ENCODE measurements at places on chromosomes 3 and 15.

DNA sequence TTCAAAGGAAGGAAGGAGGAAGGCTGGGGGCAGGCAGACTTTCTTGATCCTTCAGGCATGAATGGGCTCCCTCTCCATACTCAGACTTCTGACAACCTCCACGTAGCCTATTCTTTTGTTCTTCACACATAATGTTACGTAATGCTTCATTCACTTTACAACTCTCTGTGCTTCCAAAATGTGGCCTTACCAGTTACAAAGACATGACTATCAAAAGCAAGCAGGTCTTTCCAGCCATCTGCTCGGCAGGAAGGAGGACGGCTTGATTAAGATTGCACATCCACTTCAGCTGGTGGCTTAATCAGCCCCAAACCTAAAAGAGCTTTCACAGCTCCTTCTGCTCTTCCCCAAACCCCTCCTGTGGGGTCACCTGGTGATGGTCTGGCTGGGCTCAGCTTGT lies 263.2 kb downstream of the XXYLT1 start:
- DNase-seq, result no peak

DNA sequence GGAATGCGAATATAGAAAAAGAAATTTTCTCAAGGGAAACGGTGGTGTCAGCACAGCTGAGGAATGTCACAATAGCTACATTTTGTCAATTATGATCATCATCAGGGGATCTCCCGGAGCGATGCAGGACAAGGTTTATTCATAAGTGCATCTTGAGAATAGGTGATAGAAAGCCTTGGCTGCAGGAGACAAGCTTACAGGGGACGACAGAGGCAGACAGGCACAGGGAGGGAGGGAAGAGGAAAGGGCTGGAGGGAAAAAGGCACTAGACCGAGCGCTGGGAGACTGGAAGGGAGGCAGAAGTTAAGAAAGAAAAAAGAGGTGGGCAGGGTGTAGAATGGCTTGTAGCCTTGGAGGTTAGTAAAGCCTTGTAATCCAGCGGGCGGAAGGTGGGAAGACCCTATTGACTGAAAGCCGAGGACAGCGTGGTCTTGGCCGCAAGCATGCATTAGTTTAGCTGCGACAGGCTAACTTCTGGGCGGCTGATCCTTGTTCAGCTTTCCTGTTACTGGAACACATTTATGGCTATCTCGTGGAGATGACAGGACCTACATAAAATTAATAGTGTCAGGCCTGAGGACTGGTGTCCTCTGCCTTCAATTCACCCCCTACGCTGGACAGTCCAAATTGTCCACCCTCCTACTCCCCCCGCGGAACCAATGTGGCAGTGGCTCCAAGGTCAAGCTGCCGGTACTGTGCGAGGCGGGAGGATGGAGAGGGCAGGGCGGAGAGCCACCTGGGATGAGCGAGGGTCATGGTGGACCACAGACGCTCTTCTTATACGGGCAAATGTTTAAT lies 1.4 kb upstream of the NECTIN3 start:
- DNase-seq, result peak; percentile 13

DNA sequence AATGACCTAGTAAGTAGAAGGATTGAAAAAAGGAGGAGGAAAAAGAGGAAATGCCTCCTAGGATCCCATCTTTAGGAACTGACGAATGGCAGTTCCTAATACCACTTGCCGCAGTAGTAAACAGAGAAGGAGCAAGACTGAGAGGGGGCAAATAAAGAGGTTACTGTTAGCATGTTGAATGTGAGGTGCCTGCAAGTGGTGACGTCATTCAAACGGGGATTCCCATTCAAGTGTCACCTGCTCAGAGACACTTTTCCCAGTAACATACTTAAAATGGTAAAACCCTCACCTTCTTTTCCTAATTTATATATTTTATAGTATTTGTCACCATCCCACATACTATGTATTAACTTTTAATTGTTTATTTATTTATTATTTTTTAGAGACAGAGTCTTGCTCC lies 178.9 kb downstream of the IL5RA start:
- no peak for DNase-seq

DNA sequence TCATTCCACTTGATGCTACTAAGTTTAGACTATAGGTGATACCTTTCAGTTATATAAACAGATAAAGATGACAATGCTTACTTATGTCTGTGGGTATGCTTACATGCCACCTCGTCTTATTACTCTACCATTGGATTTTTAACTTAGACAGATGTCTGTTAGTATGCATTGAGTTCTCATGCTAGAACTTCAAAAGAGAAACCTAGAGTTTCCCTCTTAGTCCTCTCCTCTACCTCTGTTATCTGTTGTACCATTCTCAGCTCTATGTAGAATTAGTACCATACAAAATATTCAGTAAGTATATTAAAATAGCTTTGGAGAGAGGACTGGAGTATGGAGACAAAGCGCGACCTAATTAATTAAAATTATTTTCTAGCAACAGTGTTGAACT lies 111.3 kb downstream of the BBX start:
- DNase-seq, result no peak

GRCh38 chr3:190120269-190121060 lies at the start of gene P3H2:
P3H2 (minus strand) TSS chr3:190120897; CDS start chr3:190120731, 166 bp downstream.
- DNase-seq, result peak; percentile 82

DNA sequence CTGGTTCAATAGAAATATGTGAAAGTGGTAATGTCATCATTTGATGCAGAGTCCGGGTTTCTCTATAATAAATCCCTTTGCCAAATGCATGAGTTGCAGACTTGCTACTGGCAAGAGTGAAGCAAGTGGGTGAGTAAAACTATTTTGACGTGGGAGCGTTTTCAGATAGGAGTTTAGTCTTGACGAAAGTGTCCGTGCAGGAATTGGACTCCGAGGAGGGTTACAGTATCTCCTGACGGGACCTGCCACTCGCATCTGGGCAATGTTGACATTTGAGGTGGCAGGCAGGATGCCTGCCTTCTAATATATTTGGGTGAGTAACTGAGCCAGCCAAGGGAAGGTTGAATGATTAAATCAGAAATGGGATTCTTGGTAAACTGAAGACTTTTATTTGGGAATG lies 16.0 kb downstream of the CDV3 start:
- no peak for DNase-seq

DNA sequence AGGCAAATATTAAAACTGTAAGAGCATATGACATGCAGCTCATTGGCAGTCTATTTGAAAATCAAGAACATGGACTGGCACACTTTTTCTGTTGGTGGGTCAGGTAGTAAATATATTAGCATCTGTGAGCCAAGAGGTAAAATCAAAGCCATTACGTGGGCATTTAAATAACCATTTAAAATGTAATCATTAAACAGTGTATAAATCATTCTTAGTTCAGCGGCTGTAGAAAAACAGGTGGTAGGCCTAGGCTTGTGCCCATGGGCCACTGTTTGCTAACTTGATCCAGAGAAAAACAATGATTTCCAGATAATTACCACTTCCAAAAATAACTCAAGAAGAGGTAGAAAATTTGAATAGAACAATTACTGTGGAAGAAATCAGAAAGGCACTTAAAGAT lies 105.1 kb downstream of the CHST2 start:
- no peak for DNase-seq

Measured in endothelial cell (in vitro differentiated cells).